ENCODE measurements at places on chromosomes 13 and 19. TPM values are rescaled to one million over a fixed set of nuclear protein-coding genes. Genes with fewer than 3 reads are reported as not detected.

NDUFA7 gene
- total RNA-seq, result 8.6 TPM

CALR gene
- total RNA-seq, result 383 TPM

NLRP9 gene
- not detected for total RNA-seq

LHB gene
- not detected for total RNA-seq

IQCN gene
- 0.62 TPM for total RNA-seq

GGACT gene
- total RNA-seq, result 3.1 TPM

ZNF567 gene
- 15.4 TPM for total RNA-seq

FLT3LG gene
- 2.5 TPM for total RNA-seq

GSX1 gene
- not detected for total RNA-seq

ING1 gene
- 26.0 TPM for total RNA-seq

ICAM4 gene
- 0.62 TPM for total RNA-seq

VSIG10L gene
- total RNA-seq, result 2.5 TPM

IGFL3 gene
- not detected for total RNA-seq

GRIK5 gene
- 3.2 TPM for total RNA-seq

MBD3L2B gene
- total RNA-seq, result not detected

ZNF575 gene
- total RNA-seq, result 0.41 TPM

CHERP gene
- 17.4 TPM for total RNA-seq

LGI4 gene
- 7.6 TPM for total RNA-seq

SYCN gene
- not detected for total RNA-seq

GPR12 gene
- 0.10 TPM for total RNA-seq

MEIOSIN gene
- not detected for total RNA-seq

KIR3DL2 gene
- not detected for total RNA-seq

SLC25A41 gene
- 0.41 TPM for total RNA-seq

APOC1 gene
- total RNA-seq, result 11.6 TPM

DPF1 gene
- total RNA-seq, result 0.92 TPM

Data from tongue (tissue), 3 donors.